ENCODE measurements at places on chromosomes 6 and 20.

DNA sequence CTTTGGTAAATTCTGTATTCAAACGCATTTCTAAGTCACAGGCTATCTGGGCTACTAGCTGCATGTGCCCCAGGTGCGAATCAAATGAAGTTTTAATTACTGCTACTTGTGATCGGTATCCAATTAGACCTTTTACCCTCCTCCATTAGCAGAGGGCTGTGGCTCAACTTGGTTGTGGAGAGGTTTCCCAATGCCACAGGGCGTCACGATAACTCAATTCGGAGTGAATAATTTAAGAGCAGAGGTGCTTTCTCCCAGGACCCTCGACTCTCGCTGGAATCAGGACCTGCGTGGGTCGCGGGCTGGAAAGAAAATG is 640 bp downstream of the SAYSD1 start:
- ATAC-seq: peak; percentile 12

GRCh38 chr6:157134402-157135047 is 188.8 kb downstream of the TMEM242 start:
- ATAC-seq: no peak

GRCh38 chr20:3894796-3895195 is 5.6 kb downstream of the PANK2 start:
- no peak for ATAC-seq

DNA sequence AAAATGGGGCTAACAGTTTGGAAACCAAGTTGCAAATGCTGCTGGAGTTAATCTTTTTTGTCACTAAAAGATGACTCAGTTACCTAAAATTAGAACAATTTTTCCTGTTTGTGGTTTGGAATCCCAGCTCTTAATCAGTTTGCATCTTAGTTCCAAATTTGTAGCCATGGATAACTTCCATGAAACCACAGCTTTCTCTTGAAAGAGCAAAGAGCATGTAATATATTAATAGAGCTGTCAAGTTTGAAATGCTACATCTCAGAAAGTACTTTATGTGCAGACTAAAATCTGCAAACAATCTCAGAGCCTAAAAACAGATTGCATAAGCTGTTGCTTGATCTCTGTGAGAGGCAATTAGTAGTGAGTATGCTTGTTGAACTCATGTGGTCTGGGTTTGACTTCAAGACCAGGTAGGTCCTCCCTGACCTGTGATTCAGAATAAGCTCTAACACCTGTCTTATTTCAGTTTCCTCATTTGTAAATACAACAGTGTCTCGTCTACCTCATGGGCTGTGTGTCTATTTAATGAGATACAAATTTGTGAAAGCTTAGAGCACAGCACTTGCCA is 23.5 kb downstream of the DHX35 start:
- ATAC-seq: peak; percentile 72

- no peak for ATAC-seq
Measured at GRCh38 chr6:109465772-109466171, 10.2 kb upstream of the MICAL1 start.

- no peak for ATAC-seq
Measured at GRCh38 chr6:148881593-148882311, 134.9 kb downstream of the UST start.

- ATAC-seq: peak; percentile 57
Measured at GRCh38 chr20:64044484-64045247, 4.8 kb downstream of the SOX18 start.

- ATAC-seq: no peak
Measured at GRCh38 chr6:44663860-44664634, 276.5 kb downstream of the CDC5L start.

DNA sequence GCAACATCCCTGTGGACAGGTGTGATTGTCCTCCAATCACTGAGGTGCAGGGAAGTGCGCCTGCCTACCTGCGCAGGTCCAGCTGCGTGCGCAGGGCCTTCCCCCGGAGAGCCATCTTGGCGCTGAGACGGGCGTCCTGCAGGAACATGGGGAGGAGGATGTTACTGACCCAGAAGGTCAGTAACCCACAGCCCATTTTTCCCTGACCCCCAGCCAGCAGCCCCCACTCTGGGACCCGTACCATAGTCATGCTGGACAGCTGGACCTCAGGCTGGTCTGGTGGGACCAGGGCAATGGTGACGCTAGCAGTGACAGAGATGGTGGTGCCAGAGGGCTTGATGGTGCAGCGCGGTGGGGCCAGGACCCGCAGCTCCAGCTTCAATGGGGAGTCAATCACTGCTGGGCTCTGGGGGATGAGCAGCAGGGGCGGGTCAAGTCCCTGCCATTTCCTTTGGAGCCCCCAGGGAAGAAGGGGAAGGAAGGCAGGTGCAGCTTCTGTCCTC is 9.7 kb downstream of the PLTP start:
- no peak for ATAC-seq

DNA sequence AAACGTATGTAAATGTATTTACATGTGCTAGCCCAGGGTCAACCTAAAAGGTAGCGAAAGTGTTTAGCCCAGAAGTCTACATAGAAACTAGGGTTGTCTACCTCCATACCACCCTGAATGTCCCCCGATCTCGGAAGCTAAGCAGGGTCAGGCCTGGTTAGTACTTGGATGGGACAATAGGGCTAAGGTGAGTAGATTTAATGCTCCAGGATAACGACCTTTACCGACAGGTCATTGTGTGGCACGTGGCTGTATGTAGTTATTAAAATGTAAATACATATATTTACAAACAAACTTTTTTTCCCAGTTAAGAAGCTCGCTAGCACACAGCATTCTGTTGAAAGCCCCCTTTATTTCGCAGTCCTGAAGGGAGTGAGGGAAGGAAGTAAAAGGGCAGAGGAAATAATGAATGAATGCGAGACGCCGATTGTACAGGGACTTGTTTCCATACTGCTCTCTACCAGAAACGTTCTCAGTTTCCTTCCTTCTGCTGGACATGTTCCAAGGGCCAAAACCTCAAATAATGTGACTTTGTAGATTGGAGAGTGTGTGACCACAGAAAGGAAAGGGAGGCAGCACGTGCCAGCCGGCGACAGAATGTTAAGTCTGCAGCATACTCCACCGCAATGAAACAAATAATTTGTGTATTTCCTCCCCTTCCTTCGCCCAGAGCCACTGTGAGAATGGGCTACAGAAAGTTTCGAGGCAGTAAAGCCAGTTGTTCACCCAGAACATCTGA is 612 bp downstream of the ADAT2 start:
- ATAC-seq: peak; percentile 31

- ATAC-seq: no peak
Measured at GRCh38 chr6:106466211-106466610, 105.7 kb downstream of the CRYBG1 start.

DNA sequence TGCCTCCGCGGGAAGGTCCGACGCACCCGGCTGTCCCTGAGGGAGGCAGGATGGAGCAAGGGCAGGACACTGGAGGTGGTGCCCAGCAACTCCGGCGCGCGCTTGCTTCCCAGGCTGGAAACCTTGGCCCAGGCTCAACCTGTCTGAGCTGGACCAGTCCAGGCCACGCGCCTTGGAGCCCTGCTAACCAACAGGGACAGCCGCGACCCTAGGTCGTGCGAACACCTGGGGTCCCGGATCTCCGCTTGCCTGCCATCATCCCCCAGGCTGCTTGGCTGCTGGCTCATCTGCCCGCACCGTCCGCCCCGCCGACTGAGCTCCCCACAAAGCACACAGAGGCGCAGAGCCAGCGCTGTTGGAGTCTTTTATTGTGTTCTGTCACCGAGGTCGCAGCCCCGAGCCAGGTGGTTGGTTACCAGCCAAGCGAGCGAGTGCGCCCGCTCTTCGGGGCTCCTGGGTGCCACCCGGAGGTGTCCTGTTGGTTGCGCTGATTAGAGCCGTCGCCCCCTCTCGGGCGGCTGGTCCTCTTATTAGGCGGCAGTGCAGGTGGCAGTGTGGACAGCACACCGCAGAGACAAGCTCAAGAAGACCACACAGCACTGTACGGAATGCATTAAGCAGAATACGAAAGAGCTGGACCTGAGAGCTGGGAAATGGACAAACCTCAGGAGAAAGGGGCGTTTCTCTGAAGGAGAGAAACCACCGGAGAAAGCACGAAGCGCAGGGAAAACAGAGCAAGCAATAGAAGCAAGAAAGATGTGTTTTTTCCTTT is 3.8 kb downstream of the COL12A1 start:
- no peak for ATAC-seq

DNA sequence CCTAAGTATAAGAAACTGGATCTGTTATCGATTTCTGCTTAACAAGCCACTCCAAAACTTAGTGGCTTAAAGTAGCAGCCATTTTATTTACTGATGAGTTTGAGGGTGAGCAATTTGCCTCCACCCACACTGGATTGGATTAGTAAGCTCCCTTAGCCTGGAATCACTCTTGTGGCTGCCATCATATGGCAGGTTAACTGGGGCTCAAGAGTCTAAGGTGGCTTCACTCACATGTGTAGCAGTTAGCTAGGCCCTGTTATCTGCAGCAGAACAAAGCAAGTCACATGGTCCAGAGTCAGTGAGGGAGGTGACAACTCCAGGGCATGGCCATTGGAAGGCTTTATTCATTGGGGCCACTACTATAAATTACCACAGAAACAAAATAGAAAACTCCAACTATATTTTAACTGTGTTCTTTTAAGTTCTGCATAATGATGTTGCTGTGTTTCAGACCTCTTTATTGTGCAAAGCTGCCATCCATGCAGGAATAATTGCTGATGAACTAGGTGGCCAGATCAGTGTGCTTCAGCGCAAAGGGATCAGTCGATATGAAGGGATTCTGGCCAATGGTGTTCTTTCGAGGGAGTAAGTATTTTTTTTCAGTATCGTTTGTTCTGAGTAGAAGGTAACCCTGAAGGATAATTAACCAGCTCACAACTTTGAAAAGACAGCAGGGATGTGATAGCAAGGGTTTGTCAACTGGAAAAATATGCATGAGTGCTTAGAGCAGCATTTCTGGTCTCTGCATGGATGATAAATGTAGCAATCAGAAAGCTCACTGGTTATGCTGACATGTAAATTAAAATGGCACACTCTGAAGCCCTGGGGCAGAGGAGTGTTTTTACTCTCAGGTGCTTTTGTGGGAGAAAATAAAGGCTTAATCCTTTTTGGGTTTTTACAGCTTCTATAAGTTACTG is 49.6 kb downstream of the DCBLD1 start:
- no peak for ATAC-seq

DNA sequence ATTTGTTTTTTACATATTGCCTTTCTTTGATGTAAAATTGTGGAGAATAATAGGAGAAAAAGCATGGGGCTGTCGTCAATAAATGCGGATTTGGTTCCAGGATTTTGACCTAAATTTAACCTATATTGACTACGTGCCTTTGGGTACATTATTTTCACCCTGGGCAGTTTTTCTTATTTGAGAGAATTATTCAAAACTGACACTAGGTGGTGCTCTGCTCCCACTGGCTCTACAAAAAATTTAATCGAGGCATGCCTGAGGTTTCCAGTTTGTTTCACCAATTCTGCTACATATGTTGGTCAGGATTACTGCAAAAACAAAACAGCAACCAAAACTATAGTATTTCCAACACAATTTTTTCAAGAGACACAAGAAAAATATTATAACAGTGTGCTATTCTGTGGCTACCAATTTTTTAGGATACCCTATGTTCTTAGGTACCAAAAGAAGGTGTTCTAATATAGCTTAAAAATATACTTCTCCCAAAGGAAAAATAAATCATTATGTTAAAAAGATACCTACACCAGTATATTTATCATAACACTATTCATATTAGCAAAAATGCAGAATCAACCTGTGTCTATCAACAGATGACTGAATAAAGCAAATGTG is 48.6 kb upstream of the FABP7 start:
- peak; percentile 58 for ATAC-seq

DNA sequence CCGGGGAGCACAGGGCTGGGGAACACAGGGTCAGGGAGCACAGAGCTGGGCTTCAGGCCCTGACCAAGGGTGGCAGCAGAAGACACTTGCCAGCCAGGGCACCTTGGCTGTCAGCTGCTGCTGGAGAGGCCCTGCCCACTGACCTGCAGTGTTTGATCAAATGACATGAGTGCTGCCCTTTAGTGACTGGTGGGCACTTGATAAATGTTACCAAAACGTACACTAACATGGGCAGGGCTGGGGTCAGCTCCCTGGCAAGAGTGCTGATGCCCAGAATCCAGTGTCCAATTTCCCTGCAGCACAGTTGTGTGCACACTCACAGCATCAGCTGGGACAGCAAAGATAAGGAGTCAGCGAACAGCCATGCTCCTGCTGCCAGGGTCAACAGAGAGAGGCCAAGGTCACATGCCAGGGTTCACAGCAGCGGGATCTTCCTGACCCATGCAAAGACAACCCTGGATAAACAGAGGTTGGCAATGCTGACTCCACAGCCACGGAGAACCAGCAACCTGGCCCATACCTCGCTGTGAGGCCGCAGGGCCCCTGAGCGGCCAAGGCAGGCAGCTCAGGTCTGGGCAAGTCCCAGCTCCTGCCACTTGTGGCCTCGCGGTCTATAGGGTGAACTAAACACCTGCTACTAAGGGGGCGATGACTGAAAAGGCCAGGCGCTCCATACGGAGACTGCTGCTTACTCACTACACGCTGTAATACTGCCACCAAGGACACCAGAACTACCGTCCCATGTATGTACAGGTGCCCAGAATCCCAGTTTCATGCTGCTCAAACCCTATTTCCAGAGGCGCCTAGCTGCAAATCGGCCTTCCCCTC is 46.3 kb downstream of the NINL start:
- ATAC-seq: peak; percentile 52

GRCh38 chr6:127482325-127482724 is 23.1 kb upstream of the KIAA0408 start:
- no peak for ATAC-seq

DNA sequence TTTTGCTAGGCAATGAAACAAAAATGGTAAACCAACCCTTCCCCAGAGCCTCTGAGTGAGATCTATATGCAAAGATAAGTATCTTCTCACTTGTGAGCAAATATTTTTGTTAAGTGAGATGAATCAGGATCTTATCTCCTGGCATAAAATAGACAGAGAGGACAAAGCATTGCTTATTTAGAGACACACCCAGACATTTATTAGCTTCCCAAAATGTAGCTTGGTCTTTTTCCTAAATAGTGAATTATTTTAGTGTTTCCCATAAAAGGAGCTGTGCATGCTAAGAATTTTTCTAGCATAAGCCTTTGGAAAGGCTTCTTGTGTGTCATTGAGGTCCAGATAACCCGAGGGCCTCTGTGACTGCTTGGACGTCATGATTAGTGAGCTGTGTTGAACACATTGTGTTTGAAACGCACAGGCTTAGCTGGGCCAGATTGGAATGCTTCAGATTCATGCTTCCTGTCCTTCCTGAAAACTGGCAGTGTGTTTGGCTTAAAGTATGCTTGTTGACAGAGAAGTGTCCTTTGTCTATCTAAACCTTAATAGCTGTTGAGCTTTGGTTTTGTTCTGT is 16.5 kb downstream of the MTHFD1L start:
- ATAC-seq: peak; percentile 88

DNA sequence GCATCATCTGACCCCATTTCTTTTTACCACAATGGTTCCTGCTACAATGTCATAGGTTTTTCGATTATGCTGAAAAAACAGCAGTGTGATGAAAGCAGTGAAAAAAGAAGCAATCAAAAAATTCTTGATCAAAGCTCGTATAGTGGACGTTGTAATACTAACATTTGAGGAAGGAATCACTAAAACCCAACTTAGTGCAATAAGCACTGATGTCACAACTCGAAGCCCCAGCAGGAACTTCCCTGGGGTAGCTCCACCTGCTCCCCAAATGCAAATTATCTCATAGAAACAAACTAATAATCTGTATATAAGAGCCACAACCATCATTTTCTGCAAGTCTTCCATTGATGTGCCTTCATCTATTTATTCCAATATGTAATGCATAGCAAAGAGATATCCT is 285.6 kb upstream of the SGK1 start:
- ATAC-seq: no peak

GRCh38 chr6:90103056-90103800 is 193.4 kb downstream of the BACH2 start:
- peak; percentile 86 for ATAC-seq

Data from esophagus mucosa (tissue), 1 donor.